ENCODE measurements at places on chromosomes 7 and 10.
A peak's percentile ranks its signal among the peaks of the same experiment; 100 is the strongest.

GRCh38 chr10:108911814-108912541 is 1011.3 kb downstream of the XPNPEP1 start:
- DNase-seq = no peak

- no peak for DNase-seq
Measured at GRCh38 chr10:87862679-87863052, 667 bp downstream of the KLLN start.

DNA sequence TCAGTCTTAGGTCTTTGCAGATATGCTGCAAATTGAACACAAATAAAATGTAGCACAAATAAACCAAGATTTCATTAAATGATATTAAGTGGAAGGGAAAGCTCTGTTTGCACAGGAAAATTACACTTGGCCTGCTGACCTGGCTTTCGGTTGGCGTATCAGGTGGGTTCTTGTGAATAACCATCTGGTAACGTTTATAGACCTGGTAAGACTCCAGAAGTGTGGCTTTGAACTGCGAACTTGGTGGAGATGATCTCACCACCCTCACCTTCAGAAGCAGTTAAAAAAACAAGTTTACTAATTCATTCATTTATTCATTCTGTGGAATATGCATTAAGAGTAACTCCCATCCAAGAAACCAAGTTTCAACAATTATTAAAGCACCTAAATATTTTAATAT is 28.1 kb downstream of the ATE1 start:
- DNase-seq = no peak

GRCh38 chr10:76618641-76619040 is 1019.0 kb downstream of the KCNMA1 start:
- DNase-seq = no peak

GRCh38 chr7:70582927-70583895 is 548.7 kb upstream of the GALNT17 start:
- no peak for DNase-seq

GRCh38 chr10:83127942-83128575 is 1011.2 kb upstream of the GHITM start:
- DNase-seq = no peak

- no peak for DNase-seq
Measured at GRCh38 chr10:77446700-77447099, 190.9 kb downstream of the KCNMA1 start.

- no peak for DNase-seq
Measured at GRCh38 chr10:116260599-116260998, 12.4 kb downstream of the GFRA1 start.

DNA sequence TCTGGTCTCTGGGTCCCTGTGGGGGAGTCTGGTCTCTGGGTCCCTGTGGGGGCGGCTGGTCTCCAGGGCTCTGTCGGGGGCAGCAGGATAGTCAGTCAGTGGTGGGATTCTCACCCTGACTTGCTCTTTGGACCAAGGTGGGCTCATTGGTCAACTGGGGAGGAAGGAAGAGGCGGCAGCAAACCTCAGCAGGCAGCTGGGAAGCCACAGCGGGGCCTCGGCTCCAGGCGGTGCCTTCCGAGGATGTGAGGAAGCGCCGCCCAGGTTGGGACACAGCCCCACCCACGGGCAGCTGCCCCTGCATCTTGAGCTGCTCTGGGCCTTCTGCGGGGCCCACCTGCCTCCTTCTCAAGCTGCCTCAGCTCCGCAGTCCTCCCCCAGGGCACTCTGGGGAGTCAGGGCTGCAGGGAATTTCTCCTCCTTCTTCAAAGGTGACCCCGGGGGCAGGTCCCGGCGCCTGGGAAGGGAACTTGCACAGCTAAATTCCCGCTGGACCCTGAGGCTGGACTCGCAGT is 20.4 kb upstream of the KNDC1 start:
- no peak for DNase-seq

- peak; percentile 1 for DNase-seq
Measured at GRCh38 chr7:13850185-13850752, 139.2 kb downstream of the ETV1 start.

- DNase-seq = no peak
Measured at GRCh38 chr10:60842694-60843093, 64.4 kb downstream of the CDK1 start.

DNA sequence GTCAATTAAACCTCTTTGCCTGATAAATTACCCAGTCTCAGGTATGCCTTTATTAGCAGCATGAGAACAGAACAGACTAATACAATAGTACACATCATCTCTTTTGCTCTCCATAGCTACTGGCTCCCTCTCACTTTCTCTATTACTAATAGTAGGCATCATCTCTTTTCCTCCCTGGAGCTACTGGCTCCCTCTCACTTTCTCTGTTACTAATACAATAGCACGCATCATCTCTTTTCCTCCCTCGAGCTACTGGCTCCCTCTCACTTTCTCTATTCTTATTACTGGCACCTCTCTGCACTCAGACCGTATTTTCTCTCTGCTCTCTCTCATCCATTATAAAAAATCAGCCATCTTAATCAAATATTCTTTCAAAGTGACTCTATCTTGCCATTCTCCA is 37.1 kb downstream of the SLC25A13 start:
- no peak for DNase-seq

GRCh38 chr7:45296748-45297147 is 139.2 kb downstream of the RAMP3 start:
- no peak for DNase-seq

- no peak for DNase-seq
Measured at GRCh38 chr7:30992414-30992813, 28.7 kb downstream of the GHRHR start.

GRCh38 chr7:139647814-139648390 is 124.4 kb downstream of the CLEC2L start:
- DNase-seq = no peak

- no peak for DNase-seq
Measured at GRCh38 chr7:85016286-85016685, 170.6 kb downstream of the SEMA3D start.

GRCh38 chr10:114003161-114003941 is 40.3 kb upstream of the ADRB1 start:
- DNase-seq = no peak

- no peak for DNase-seq
Measured at GRCh38 chr10:6133331-6134098, 44.7 kb downstream of the RBM17 start.

GRCh38 chr7:121872831-121873288 is at the start of gene PTPRZ1:
Gene PTPRZ1, plus strand, starts transcription at chr7:121873161. Its CDS starts 339 bp downstream, at chr7:121873500.
- no peak for DNase-seq

GRCh38 chr7:22660732-22661131 is 66.3 kb upstream of the IL6 start:
- DNase-seq = no peak

- DNase-seq = no peak
Measured at GRCh38 chr10:65861249-65861648, 1064.6 kb upstream of the LRRTM3 start.

DNA sequence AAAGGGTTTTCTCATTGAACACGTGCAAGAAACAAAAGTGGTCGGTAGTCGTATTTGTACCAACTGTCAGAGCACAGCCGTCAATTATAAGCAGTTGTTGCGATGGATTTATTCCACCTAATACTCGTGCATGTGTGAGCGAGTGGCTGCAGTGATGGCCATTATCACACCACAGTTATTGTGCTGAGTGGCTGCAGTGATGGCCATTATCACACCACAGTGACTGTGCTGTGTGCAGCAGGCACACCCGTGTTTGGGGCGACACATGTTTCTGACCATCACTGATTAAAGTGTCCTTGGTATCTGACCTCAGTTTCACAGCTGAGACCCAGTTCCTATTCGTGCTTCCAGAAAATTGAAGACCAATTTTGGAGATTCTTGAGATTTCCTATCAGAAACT is 142.9 kb upstream of the PFKP start:
- no peak for DNase-seq

GRCh38 chr7:47391726-47392125 is 190.2 kb downstream of the TNS3 start:
- DNase-seq = no peak

DNA sequence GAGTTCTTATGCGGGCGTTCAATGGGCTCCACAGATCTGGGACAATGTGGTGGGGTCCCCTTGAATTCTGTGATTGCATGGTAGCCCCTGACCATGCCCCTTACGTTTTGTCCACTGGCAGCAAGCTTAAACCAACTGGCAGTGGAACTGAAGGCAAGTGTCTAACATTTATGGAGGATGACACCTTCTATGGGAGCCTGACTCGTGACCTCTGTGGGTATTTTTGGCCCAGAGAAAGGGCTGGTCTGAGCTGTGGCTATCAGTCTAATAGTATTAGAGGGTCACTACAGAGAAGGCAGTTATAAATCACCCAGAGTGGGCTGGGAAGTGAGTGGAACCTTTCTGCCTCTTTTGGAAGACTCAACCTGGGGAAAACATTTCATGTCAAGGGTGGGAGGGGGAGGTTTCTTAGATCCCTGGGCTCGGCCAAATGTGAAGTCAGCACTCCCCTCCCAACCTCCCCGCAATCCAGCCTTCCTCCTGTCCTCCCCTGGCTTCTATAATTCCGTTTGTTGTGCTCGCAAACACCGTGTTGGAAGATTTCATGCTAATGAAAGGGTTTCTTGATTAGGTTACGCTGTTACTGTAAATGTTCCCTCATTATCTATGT is 322.7 kb downstream of the RPS24 start:
- DNase-seq = no peak

GRCh38 chr7:16174253-16174652 is 247.1 kb downstream of the CRPPA start:
- no peak for DNase-seq

GRCh38 chr7:2814186-2814945 is 29.7 kb downstream of the GNA12 start:
- DNase-seq = no peak

- no peak for DNase-seq
Measured at GRCh38 chr10:22133749-22134624, 83.8 kb downstream of the EBLN1 start.

- DNase-seq = no peak
Measured at GRCh38 chr10:113182154-113182553, 232.1 kb downstream of the TCF7L2 start.

DNA sequence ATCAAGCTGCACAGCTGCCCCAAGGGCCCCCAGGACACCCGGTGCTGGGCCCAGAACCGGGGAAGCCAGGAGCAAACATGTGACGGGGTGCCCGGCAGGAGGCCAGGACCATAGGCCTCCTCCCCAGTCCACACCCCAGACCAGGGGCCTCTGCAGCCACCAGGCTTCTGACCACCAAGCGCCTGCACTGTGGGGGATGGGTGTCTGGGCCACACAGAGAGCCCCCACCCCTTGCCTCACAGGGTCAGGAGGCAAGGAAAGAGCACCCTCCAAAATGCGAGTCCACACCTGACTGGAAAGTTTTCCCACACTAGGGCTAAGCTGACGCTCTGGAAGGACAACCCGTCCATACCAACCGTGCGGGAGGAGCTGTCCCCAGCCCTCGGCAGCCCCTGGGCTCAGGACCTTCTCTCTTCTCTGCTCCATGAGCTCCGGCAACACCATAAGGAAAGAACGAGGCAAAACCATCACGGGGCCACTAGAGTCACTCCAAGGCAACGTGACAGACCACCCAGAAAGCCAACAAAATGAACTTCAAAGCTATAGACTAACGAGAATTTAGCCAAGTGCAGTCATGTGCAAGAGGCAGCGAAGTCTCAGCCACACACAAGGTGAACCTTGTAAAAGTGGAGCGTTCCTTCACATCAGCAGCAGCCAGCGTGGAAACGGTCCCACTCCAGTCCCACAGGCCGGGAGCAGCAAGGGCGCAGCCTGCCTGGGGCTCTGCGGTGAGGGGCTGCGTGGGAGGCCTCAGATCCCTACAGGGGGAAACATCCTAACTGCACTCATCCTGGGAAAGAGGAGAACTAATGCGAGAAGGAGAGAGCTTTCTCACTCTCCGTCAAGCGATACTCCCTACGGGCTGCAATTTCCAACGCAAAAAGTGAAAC is 5.1 kb downstream of the STK32C start:
- no peak for DNase-seq

DNA sequence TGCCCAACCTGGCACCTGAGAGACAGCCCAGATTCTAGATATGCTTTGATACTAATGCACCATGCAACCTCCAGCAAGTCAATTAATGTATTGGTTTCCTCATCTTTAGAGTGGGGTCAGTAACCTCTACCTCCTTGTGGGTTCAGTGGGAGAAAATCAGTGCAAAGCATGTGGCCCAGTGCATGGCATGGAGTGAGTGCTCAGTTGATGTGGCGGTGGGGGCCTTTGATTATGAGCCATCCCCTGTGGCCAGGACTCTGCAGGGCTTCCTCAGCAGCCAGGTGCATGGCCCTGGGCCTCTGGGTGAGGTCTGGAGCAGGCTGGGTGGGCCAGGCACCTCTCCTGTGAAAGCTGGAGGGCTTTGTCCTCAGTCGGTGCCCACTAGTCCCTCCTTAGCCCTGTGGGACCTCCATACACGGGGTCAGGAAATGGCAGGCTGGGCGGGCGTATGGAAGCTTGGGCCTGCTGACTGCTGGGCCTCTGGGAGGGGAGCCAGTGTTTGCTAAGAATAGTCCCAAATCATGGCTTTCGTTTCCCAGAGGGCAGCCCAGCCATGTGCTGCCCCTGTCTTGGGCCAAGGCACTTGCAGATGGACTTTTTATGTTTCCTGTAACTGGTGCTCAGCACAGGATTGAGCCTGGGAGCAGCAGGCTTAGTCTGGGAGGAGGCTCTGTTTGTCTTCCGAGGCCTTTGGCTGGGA is 3.4 kb downstream of the PALD1 start:
- DNase-seq = no peak

DNA sequence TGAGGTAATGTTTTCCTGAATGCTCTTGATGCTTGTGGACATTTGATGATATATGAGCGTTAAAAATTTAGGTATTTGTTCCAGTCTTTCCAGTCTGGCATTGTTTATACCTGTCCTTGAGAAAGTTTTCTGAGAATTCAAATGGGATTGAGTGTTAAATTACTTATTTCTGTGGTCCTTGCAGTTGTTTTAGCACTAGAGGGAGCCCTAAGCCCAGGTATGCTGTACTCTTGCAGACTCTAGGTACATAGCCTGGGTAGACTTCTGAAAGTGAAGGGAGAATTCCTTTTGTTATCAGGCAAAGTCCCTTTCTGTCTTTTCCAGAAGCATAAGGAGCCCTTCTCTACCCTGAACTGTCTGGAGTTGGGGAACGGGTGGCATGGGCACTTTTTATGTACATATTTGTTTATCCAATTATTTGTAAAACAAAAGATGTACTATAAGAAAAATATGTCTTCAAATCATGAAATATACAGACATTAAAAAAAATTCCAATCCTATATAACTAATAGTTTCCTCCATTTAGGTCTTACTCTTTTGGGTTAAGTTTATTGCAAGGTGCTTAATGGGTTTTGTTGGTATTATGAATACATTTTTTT is 262.1 kb downstream of the ATRNL1 start:
- no peak for DNase-seq

GRCh38 chr7:39073432-39073831 is 95.7 kb downstream of the POU6F2 start:
- DNase-seq = no peak

GRCh38 chr10:110793128-110793812 is 78.5 kb upstream of the PDCD4 start:
- DNase-seq = no peak

GRCh38 chr7:156473476-156474240 is 166.9 kb upstream of the RNF32 start:
- DNase-seq = no peak

GRCh38 chr7:13742126-13742525 is 247.3 kb downstream of the ETV1 start:
- DNase-seq = no peak

GRCh38 chr7:11133436-11133959 is 159.8 kb downstream of the PHF14 start:
- no peak for DNase-seq
